CD4-positive, alpha-beta T cell treated with Interferon alpha-2 for 1 hour (primary cell): ENCODE measurements at places on chromosomes 6 and 20.

- no peak for DNase-seq
These were observed 148.9 kb downstream of the CEBPB start for GRCh38 chr20:50339466-50339901.

DNA sequence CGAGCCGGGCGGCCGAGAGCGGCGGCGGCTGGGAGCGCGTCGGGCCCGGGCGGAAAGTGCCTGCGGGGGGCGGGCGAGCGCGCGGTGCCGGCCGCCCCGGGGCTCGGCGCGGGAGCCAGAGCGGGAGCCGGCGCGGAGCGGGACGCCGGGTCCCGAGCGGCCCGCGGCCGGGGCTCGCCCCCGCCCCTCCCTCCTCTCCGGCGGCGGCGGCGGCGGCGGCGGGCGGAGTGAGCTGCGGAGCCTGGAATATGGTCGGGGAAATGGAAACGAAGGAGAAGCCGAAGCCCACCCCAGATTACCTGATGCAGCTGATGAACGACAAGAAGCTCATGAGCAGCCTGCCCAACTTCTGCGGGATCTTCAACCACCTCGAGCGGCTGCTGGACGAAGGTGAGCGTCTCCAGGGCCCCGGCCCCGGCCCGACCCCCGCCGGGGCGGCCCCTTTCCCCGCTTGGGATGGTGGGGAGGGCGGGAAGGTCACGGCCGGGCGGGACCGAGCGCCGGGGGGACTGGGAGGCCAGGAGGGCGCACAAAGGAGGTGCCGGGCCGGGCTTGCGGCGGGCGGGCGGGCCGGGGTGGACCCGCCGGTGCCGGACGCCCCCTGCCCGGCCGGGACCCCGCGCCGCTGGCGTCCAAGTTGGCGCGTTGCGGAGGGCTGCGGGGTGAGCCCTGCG, 565 bp downstream of the QKI start:
- DNase-seq: no peak

DNA sequence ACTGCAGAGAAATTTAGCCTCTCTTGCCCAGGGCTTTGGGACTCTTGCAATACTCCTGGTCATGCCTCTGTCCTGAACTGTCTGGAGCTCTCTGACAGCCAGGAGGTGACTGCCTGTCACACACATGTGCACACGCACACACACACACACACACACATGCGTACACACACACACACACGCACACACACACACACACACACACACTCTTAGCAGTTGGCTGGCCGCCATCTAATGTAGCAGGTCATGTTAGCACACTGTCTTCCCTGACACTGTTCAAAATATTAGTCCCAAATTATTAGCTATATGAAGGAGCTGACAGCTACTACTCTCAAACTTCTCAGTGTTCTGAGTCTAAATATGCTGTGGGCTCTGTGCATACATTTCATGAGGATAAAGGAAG, 60.9 kb downstream of the IPCEF1 start:
- DNase-seq: no peak

- no peak for DNase-seq
These were observed 172.0 kb downstream of the VEGFA start for GRCh38 chr6:43942011-43942442.

GRCh38 chr6:149990661-149991471, 27.1 kb downstream of the ULBP1 start:
- DNase-seq: peak; percentile 39

DNA sequence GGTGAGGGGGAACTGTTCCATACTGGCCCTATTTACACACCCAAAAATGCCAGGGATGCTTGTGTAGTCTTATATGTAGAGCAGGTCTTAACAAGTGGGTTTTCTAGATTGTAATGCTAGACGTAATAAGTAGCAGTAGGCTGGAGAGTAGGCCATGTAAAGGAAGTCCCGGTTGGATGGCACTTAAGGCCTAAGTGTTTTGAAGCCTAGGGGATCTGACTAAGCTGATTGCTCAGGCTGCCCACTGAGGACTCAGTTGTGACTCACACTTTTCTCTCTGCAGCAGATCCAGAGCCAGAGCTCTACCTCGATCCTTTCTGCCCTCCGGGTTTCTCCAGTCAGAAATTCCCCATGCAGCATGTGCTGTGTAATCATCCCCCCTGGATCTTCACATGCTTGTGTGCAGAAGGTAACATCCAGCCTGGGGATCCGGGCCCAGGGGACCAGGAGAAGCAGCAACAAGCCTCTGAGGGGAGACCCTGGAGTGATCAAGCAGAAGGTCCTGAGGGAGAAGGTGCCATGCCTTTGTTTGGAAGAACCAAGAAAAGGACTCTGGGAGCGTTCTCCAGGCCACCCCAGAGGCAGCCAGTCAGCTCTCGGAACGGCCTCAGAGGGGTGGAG, 26.6 kb downstream of the ZNF133 start:
- no peak for DNase-seq

GRCh38 chr6:130997061-130997753, 65.8 kb downstream of the EPB41L2 start:
- no peak for DNase-seq

GRCh38 chr20:35663516-35664465, 909 bp downstream of the CPNE1 start:
- peak; percentile 81 for DNase-seq

DNA sequence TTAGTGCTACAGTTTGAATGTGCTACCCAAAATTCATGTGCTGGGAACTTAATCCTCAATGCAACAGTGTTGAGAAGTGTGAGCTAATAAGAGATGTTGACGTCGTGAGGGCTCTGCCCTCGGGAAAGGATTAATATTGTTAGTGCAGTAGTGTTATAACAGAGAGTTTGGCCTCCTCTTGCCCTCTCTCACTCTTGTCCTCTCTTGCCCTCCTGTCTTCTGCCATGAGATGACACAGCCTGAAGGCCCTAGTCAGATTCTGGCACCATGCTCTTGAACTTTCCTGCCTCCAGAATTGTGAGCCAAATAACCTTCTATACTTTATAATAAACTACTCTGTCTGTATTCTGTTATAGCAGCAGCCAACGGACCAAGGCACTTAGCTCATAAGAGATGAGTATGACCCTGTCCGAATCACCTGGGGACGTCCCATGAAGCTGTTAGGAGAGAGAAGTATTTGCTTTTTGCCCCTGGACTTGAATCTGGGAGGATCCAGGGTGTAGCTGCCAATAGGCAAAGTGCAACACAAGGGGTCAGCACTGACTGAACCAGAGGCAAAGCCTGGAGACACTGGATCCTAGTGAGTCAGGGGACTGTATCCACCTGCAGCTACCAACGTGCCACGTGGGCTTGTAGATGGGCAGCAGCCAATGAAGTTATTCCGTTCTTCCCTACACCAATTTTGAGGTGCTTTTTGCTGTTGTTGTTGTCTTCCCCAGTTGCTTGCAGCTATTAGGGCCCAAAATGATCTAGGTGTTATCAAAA, 233.7 kb downstream of the THBS2 start:
- no peak for DNase-seq

- no peak for DNase-seq
These were observed 371.1 kb upstream of the POU3F2 start for GRCh38 chr6:98463038-98464000.
